Activated CD8-positive, alpha-beta memory T cell treated with anti-CD3 and anti-CD28 coated beads for 1 hour (primary cell): ENCODE measurements at places on chromosomes 12 and 14.

- no peak for DNase-seq
Measured at GRCh38 chr12:66132408-66132807, 1.9 kb upstream of the LLPH start.

- DNase-seq = no peak
Measured at GRCh38 chr12:2284857-2285256, 232.1 kb downstream of the CACNA1C start.

DNA sequence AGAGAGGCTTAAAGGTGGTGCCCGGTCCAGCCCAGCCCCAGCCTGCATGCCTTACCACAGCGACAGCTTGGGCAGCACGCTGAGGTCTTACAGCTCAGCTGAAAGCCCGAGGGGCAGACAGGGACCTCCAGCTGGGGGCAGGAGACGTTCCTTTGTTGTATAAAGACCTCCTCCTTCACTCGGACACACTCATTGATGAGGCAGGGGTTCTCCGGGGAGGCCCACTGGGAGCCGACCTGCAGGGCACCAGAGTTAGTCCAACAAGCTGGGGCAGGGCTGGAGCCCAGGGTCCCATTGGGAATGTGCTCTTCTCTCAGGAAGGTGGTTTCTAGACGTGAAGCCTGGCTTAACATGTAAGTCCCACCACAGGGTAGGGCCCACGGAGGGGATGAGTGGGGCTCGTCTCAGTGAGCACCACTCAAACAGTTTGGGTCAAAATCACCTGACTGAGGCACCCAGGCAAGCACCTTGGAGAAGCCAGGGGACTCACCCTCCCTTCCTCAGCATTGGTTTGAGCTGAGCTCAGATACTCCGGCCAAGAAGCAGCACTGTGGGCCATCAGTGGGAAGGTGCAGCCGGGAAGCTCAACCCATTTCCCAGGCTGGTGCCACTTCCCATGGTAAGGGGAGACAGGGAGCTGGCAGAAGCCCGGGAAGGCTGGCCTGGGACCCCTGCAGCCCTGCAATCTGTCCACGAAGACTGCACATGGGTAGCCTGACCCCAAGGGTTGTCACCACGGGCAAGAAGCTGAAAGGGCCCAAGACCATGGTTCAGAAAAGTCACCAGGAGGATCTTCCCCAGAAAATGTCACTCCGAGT lies 24.3 kb upstream of the ANO2 start:
- DNase-seq = no peak

DNA sequence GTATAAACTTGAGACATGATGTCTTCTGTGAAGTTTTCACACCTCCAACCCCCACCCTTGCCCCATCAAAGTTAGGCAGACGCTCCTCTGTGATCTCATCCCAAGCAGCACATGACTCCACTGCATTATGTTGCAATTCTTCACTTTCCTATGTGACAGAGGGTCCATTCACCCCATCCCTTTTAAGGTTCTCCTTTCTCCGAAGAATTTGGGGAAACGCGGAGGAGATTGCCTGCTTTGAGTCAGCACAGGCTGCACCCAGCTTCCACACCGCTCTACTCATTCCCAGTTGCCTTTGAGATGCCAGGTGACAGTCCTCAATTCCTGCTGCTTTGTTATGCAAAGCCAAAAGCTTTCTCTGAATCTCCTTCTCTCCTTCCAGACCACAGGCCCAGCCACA lies 61.8 kb downstream of the PHLDA1 start:
- no peak for DNase-seq

GRCh38 chr14:89899917-89900663 lies 54.4 kb downstream of the EFCAB11 start:
- DNase-seq = no peak
